ENCODE measurements at places on chromosomes 6 and 20.

DNA sequence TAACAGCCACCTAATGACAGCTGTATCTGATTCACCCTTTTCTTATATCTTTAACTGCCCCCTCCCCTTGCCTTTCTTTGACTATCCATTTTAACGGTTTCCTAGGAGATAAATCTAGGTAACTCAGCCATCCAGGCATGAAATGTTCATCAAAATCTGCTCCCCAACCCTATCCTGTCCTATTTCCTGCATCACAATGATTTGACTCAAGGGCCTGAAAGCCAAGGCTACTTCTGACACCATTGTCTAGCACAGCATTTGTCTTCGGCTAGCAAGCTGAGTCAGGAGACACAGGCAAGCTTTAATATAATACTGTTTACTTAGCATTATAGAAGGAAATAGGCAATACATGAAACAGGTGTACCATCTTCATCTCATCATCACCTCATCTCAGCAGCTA lies 31.6 kb upstream of the MANEA start:
- DNase-seq, result no peak

- no peak for DNase-seq
Measured at GRCh38 chr20:4326195-4327065, 311.1 kb upstream of the RNF24 start.

DNA sequence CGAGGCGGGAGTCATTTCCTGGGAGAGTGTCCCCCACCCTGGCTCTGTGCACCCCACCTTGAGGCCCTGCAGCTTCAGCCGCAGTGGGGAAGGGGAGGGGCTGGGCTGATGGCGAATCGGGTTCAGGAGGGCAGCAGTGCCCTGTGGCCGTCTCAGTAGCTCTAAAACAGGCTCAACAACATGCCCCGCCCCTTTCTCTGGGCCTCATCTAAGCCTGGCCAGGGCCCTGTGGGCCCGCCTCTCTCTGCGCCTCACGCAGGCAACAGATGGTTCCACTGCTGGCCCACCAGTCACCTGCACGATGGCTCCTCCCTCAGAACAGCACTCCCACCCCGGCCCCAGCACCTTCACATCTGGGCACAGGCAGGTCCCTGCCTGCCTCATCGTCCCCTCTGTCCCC lies 30.2 kb downstream of the CHRNA4 start:
- no peak for DNase-seq

- no peak for DNase-seq
Measured at GRCh38 chr6:50527985-50528384, 185.3 kb upstream of the TFAP2D start.

- DNase-seq, result no peak
Measured at GRCh38 chr6:34423254-34423653, 2.6 kb downstream of the RPS10 start.

GRCh38 chr20:46773680-46774079 lies 64.2 kb downstream of the SLC2A10 start:
- no peak for DNase-seq

DNA sequence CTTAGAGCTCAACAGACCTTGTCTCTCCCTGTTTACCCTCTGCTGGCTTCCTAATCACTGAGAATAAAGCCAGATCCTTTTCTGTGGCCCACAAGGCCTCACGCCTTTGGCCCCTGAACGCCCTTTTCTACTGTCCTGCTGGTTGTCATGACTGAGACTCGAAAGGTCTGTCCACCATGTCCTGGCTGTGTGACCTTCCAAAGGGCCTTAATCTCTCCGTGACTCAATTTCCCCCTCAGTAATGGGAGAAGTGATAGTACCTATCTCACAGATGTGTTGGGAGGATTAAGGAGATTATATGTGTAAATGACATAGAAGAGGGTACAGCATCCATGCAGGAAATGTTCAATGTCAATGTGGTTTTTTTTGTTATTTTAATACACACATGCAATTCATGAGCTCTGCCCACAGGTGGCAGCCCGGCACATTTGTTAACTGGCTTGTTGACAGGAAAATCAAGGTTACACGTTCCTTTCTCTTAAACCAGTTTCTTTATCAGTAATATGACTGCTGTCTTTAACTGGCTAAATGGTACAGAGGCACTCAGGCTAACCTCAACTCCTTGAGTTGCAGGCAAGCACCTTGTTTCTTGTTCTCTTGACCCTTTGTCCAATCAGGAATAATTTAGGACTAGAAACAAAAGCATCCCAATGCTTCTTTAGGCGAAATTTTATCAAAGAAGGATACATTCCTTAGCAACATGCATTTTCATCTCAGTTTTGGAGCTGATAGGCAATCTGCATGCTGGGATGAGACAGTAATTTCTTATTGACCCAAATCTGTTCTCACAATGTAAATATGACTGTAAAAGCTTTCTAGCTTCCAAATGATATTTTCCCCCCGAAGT lies 16.6 kb downstream of the SLC22A1 start:
- peak; percentile 33 for DNase-seq

DNA sequence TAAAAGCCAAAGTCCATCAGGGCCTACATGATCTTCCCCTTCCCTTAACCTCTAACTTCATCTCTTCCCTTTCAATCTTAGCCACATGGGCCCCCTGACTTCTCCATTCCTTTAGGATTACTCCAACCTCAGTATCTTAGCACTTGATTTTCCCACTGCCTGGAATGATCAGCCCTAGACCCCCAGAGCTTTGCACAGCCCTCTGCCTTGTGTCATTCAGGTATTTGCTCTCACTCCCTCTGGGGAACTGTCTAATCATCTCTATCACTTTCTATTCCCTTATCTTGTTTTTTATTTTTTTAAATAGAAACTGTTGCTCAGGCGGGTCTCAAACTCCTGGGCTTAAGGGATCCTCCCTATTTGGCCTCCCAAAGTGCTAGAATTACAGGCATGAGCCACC lies 13.3 kb upstream of the ZNFX1 start:
- no peak for DNase-seq

- no peak for DNase-seq
Measured at GRCh38 chr20:12207875-12208274, 290.2 kb downstream of the BTBD3 start.

DNA sequence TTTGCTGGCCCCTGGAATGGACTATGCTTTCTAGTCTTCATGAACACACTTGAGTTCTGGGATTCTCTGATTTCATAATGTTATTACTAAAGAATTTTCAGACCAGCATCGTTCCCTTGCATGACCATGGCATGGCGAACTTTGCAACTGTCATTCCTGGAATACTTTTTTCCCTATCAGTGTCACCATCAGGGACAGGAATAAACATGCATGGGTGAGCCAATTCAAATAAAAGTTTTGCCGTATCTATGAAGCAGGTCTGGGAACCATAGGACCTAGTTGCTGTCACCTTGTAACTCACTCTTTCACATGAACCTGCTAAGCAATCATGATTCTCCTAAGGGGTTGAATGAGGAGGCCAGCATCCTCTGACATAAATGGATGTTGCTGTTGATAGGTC lies 68.2 kb upstream of the AGPAT4 start:
- no peak for DNase-seq

DNA sequence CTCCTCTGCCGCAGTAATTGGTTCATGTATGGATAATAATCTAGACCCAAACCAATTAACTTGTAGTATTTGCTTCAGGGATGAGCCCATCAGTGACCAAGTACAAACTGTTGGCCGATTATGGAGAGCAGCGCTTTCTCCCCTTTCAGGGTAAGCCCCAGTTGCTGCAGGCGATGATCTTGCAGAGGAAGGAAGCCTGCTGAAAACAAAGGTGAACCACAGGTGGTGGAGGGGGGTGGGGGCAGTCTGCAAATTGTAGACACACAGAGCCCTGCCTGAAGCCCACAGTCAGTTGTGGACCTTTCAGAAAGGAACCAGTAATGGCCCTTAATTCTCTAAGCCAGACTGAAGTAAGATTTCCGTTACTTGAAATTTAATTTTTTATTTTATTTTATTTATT lies 167.9 kb upstream of the JARID2 start:
- DNase-seq, result no peak

DNA sequence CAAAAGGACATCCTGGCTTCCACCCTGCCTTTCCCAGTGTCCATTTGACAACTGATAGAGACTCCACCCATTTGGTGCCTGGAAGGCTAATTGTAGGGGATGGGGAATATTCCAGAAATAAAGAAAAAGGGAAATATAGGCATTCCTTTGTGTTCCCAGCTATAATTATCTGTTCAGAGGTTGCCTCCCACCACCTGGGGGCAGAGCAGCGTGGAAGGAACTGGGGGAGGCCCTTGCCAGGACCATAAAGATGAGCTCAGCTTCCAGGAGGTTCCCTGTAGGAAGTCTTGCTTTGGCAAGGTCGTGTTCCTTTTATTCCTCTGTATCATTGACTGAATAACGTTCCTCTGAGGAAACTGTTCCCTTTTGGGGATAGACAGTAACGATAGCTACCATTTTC lies 214.7 kb downstream of the TFAP2C start:
- no peak for DNase-seq

- no peak for DNase-seq
Measured at GRCh38 chr20:9503526-9504245, 10.7 kb upstream of the LAMP5 start.

DNA sequence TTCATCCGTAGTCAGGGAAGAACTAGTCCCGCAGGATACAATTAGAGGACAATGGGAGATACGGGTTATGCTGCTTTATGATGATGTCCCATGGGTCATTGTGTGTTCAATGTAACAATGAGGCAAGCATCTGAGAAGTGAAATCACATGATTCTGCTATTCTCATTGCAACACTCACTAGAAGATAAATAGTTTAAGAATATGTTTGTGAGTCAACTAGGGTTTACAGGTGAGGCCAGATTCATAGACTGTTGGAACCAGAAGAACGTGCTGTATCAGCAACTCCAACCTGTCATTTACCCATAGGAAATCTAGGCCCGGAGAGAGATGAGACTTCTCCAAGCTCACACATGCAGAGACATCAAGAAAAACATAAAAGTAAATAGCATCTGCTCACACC lies 80.8 kb downstream of the SCML4 start:
- no peak for DNase-seq

DNA sequence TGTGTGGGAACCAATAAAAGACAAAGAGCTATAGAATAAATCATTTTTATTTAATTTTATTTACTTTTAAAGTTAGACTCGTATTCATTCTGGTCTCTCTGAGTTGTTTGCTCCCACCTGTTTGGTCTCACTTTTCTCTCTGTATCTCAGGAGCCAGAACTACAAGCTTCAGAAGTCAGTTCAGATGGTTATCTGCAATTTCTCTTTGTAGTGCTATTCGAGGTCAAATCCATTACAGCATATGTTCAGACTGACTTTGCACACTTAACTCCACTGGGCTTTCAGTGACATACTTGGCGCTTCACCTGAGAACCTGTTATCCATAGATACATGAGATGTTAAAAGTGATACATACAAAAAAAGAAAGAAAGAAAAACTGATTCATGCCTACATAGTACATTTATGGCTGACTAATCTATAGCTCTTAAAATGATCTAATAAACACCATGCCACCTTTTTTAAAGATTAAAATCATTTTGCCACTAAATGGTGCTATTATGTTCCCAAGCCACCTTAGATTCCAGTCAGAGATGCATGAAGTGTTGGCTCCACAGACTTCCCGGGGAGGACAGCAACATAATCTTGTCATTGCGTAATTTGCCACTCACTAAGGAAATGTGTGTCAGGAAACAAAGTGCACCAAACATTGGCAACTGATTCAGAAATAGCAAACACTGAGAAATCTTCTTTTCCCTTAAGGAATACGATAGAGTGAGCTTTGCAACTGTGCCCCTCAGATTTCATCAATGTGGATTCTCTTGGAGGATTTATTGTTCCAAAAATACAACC lies 396.7 kb downstream of the HACE1 start:
- DNase-seq, result no peak

- DNase-seq, result no peak
Measured at GRCh38 chr6:90305800-90306448, 9.3 kb upstream of the BACH2 start.

DNA sequence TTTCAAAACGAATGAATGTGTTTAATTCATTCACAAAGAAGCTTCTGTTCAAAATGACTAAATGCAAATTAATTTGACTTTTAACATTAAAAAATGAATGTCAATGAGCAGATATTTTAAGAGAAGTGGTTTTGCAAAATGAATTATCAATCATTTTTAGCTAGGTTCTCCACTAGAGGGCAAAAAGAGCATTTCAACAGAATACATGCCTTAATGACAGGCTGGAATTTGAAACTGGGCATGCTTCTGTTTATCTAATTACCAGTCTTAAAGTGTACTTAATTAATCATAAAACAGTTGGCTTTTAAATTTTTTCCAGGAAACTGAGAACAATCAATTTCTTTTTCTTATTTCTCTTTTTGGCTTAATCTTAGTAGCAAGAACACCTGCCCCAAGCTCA lies 63.8 kb upstream of the TINAG start:
- no peak for DNase-seq

GRCh38 chr6:44606504-44606903 lies 219.0 kb downstream of the CDC5L start:
- no peak for DNase-seq
